ENCODE measurements at places on chromosomes 12 and 14.

DNA sequence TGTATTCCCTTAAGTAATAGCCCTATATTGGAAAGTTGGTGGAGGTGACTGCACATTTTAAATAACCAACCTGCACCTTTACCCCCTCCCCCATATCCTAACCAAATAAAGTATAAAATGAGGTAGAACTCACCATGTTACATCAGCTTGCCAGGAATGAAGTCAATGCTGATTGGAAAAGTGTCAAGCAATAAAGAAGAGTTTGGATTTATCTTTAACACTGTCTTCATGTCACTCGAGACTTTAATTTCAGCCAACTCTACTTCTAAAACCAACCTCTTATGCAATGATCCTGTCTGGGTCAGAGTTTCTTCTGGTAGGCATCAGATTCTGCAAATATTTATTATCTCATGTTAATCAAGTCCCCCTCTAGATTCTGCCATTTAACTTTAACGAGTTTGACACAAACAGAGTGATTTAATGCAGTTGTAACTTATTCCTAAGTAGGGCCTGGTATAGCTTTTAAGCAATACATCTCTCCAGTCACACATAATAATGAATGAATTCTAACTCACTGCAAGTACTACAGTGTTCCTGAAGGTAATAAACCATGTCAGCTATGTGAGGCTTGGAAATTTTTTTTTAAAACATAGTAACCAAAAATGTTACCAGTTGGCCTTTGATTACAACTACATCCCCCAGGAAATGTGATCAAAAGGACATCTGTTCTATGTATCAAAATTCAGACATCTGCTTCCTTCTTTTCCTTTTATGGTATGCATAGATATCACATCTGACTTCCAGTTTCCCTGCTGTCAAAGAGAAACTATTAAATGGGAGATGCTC is 98.7 kb downstream of the ERGIC2 start:
- no peak for DNase-seq

GRCh38 chr12:94676031-94676641 is 25.8 kb upstream of the TMCC3 start:
- peak; percentile 19 for DNase-seq

DNA sequence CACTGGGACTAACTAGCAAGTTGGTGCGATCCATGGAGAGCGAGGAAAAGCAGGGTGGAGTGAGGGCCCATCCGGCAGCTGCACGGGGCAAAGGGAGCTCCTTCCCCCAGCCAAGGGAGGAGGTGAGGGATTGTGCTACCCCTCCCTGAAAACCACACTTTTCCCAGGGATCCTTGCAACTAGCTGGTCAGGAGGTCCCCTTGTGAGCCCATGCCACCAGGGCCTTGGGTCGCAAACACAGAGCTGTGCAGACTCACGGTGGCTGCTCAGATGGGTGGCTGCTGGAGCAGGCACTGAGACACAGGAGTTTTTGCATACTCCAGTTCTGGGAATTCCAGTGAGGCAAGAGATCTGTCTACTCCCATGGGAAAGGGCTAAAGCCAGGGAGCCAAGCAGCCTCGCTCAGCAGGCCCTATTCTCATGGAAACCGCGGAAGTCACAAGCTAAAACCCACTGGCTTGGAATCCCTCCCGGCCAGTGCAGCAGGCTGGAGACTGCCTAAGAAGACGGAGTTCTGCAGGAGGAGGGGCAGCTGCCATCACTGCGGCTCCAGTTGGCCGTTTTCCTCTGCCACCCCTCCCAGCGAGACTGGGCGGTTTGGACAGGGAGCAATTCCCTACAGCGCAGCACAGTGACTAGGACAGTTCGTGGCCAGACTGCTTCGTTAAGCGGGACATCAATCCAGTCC is 10.9 kb upstream of the ZNF705A start:
- DNase-seq, result peak; percentile 50

- no peak for DNase-seq
These were observed 52.0 kb downstream of the HELB start for GRCh38 chr12:66354291-66354690.

DNA sequence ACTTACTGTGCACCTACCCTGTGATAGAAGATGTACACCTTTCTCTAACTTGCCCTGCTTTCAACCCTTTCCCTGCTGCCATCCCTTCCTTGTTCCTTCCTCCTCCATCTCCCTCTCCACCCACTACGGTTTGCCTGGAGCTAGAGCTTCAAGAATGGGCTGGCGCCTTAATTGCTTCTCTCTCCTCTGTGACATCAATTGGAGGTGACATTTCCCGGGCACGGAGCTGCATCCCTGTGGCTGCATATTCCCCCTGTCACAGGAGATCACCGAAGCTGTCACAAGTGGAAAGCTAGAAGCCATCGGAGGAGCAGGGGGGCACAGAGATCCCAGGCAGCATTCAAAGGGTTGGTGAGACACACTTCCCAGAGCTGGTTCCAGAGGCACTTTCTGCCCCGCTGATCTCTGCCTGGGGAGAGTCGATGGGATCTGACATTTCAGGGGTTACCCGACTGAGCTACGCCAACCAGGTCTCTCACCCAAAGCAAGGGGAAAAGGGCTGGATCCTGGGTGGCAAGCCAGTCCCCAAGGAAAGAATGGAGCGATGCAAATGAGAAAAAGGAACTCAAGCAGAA is 604.9 kb downstream of the MED13L start:
- no peak for DNase-seq

GRCh38 chr12:69101505-69101904 is 137.9 kb upstream of the CPSF6 start:
- DNase-seq, result no peak

- no peak for DNase-seq
These were observed 143.3 kb downstream of the APAF1 start for GRCh38 chr12:98788396-98788795.

DNA sequence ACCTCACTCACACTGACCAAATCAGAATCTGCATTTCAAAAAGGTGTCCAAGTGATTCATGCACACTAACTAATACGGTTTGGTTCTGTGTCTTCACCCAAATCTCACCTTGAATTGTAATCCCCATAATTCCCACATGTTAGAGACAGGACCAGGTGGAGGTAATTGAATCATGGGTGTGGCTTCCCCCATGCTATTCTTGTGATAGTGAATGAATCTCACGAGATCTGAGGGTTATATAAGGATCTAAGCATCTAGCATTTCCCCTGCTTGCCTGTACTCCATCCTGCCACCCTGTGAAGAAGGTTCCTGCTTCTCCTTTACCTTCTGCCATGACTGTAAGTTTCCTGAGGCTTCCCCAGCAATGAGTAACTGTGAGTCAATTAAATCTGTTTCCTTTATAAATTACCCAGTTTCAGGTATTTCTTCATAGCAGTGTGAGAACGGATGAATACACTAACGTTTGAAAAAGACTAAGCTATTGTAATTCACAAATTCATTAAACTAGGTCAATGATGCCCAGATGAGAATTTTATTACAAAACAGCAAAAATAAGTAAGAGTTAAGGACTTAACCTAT is 759.1 kb downstream of the GALC start:
- DNase-seq, result no peak

GRCh38 chr14:101839236-101839635 is 77.7 kb downstream of the PPP2R5C start:
- DNase-seq, result no peak

DNA sequence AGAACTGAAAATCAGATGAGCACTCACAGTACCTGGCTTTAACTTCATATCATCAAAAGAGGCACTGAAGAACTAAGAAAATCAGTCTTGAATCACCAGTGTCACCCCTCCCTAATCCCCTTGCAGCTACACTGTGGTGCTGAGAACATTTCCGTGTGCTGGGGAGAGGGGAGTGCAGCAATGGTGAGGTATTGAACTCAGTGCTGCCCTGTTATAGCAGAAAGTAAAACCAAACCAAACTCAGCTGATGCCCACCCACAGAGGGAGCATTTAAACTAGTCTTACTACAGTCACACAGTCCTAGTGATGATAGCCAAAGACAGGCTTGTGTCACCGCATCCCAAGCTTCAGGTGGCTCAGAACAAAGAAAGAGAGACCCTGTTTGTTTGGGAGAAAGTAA is 122.1 kb downstream of the CPNE8 start:
- no peak for DNase-seq

DNA sequence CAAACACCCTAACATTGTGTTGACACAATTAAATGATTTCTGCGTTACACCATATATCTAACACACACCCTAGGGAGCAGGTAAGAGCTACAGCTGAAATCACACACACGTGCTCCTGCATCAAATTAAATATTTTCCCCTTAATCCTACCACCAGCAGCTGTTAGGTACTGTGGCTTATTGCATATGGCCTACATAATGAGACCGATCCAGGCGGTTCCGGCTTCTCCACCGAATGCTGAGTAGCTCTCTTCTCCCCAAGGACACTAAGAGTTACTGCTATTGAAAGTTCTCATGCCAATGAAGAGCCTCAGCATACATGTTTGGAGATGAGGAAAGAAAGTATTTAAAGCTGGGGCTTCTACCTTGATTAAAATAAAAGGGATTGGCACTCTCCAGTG is 472.2 kb upstream of the STXBP6 start:
- DNase-seq, result no peak

GRCh38 chr14:53338192-53338591 is 185.1 kb upstream of the DDHD1 start:
- no peak for DNase-seq

DNA sequence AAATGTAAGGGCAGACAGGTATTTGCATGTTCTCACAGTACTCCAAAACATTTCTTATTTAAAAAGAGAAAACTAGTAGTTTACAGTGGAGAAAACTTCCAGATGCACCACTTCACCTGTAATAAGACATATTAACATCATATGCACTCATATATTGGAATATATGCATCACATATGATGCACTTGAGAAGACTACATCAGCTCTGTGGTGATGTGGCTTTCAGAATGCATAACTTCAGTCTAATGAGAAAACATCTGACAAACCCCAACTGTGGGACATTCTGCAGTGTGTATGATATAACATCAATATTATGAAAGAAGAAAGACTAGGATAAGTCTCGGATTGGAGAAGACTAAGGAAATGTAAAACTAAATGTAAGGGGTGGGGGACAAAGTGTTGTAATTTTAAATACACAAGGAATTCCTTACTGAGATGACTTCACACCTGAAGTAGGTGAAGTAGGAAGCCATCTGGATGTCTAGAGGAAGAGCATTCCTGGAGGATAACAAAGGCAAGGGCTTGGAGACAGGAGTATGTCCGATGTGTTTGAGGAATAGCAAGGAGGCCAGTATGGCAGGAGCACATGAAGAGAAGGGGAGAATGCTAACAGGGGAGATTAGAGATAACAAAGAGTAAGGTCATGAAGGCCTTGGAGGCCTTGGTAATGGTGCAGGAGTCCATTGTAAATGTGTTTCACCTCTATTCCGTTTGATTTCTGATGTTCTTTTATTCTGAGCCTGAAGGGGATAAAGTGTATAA is 49.0 kb downstream of the CNOT2 start:
- DNase-seq, result no peak

- DNase-seq, result no peak
These were observed 1.6 kb upstream of the CKB start for GRCh38 chr14:103524002-103524935.

GRCh38 chr12:118126119-118126757 is 9.7 kb upstream of the PEBP1 start:
- peak; percentile 69 for DNase-seq

DNA sequence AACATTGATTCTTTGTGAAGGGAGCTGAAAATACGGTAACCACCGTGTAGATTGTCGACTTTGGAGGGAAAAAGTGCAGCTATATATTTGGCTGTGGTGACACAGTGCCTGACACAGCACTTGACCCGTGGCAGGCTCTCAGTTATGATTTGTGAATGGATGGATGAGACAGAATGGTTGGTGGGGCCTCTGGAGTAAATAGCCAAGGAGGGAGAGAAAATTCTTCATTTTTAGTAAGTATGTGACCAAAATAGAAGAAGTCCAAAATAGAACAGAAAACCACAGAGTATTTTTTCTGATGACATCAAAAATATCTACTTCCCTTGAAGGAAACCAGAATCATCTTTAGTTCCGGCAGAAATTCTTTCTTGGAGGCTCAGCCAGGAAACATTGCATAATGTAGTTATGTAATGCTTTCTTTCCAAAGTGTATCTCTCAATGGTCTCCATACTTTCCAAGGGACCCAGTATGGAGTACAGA is 82.0 kb upstream of the WSCD2 start:
- no peak for DNase-seq

- no peak for DNase-seq
These were observed 595 bp upstream of the METAP2 start for GRCh38 chr12:95473231-95473883.

- no peak for DNase-seq
These were observed 60.2 kb downstream of the PLXNC1 start for GRCh38 chr12:94208622-94208966.

DNA sequence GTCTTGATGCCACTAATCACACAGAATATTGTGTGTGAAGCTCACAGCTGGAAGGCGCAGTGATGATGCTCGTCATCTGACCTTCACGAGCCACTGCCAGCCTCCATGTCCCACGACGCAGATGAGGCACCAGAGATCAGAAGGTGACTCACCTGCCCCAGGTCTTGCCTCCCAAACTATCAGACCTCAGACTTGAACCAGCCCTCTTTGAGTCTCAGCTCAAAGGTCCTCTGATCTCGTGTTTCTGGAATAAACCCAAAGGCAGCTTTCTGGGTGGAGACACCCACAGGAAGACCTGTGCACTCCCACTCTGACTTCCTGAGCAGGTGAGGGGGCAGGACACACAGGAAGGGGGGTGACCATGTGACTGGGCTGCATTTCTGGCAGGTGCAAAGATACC is 19.6 kb upstream of the CHGA start:
- DNase-seq, result no peak

DNA sequence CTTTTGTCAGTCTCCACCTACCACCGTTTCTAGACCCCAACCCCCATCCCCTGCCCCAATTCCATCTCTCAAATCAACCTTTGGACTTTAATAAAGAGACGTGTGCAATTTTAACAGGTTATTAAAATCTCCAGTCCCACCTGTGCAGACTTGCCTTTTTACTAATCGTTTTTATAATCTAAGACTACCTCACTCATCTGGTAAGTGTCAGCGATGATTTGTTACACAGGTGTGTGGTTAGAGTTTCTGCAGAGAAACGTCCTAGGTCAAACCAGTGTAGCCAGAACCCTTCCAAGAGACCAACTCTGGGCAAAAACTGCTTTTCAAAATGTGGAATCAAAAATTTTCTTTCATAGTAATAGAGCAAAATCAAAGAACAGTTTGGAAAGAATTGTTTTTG is 60.4 kb upstream of the PELI2 start:
- no peak for DNase-seq

DNA sequence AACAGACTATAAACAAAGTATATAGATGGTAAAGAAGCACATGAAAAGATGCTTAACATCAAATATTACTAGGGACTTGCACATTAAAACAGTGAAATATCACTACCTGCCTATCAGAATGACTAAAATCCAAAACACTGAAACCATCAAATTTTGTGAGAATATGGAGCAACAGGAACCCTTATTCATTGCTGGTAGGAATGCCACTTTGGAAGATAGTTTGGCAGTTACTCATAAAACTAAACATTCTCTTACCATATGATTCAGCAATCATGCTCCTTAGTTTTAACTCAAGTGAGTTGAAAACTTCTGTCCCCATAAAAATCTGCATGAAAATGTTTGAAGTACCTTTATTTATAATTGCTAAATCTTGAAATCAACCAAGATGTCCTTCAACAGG is 297.6 kb downstream of the DAD1 start:
- no peak for DNase-seq
